Forelimb muscle (tissue), 1 donor: ENCODE measurements at places on chromosomes 6 and 20.

DNA sequence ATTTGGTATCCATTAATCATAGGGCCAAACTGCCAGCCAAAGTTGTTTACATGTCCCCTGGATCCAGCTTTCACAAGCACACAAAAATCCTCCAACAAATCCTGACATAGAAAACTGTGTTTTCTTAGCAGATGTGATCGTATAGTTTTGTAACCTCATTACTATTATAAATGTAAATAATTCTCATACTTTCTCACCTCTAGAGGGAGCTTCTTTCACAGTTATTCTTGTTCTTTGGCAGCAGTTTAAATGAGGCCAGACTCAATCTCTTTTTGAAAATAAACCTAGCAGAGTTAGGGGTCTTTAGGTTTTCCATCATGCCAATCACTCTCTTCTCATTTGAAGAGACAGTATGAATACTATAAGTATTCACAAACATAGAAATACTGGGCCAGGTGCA, 17.0 kb upstream of the ZNF318 start:
- DNase-seq: no peak

DNA sequence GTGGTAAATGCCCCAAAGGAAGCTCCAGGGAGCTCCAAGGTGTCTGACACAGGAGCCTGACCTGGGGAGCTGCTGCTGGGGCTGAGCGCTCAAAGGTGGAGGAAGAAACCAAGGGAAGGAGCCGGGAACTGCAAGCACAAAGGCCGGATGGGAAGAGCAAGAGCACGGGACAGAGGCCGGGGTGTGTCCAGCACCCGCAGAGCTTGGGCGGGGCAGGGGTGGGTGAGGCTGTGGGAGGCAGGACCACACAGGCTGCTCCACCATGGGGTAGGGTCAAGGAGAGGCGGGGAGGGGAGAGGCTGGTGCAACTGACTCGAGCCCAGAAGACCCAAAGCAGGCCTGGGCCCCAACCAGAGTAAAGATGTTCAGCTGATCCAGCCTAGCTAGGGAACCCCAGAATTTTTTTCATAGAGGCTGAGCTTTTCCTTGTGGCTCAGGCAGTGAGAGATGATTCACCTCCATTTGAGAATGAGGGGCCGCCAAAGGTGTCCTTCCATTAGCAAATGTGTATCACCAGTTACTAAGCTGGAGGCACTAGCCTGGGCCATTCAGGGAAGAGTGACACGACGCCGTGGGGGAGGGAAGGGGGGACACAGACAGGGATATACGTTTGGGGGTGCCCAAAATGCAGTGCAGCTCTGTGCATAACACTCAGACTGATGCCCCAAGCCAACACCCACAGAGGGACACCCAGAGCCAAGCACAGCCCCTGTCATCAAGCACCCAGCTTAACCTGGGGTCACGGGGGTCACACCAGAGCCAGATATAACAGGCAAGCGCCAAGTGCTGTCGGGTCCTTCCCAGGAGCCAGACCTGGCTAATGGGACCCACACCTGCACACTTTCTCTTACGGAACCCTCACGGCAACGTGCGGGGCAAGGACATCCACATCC, 21.3 kb upstream of the TLDC2 start:
- no peak for DNase-seq

DNA sequence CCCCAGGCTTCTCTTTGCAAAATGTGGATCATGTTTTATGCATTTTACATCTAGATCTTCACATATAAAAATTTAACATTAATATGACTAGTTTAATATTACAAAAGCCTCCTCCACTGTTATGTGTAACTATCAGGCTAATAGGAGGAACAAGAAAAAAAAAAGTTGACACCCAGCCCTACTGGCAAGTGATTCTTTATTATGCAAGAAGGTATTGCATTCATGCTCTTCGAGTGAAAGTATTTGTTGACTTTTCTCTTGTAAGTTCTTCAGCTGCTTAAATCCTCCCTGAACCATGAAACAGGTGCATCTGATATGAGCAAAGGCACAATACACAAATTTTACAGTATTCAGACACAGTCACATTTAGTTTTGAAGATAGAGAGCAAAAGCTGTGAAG, 716 bp upstream of the HLA-DQB2 start:
- DNase-seq: no peak

DNA sequence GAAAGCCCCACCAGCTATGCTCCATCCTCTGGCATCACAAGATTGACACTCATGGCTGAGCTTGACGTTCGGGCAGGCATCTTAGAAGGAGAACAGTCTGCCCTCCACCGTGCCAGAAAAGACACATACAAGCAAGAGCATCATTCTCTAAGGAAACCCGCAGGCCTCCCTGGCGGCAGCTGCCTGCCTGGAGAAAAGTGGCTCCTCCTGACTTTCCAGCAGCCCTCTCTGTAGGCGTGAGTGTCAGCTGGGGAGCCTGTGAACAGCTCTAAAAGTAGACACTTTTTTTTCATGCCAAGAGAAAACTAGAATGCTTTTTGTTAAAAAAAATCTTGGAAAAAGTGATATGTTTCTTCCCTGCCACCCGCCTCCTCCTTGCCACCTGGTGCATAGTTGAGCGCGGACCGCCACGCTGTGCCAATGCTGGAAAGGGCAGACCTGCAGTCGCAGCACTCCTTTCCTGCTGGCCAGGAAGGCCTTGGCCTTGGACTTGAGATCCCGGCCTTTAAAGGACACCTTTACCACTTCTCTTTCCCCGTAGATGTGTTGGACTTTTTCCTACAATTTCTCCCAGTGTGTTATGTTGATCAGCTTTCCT, 29.7 kb upstream of the INSM1 start:
- no peak for DNase-seq

GRCh38 chr6:82608781-82609180, 245.2 kb downstream of the TPBG start:
- no peak for DNase-seq

- DNase-seq: no peak
Measured at GRCh38 chr6:148304976-148305375, 37.7 kb upstream of the SASH1 start.

GRCh38 chr20:2515203-2515602, 6.5 kb upstream of the ZNF343 start:
- DNase-seq: no peak

GRCh38 chr6:111805511-111806164, 67.6 kb downstream of the FYN start:
- DNase-seq: no peak

DNA sequence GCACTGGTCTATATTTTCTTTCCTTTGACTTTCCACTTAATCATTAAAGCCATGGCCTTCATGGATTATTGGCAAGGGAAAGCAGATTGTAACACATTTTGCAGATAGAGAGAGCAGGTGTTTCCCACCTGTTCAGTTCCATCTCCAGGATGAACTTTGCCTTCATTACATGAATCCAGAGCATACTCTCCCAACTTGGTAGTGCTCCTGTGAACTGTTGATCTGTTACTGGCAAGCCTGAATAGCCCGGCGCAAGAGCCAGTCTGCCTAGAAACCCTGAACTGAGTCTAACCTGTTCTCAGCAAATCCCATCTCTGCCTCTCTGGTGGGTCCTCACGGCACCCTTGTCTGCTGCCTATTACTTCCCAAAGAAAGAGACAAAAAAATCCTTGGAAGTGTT, 210.3 kb downstream of the PLCB1 start:
- DNase-seq: no peak

DNA sequence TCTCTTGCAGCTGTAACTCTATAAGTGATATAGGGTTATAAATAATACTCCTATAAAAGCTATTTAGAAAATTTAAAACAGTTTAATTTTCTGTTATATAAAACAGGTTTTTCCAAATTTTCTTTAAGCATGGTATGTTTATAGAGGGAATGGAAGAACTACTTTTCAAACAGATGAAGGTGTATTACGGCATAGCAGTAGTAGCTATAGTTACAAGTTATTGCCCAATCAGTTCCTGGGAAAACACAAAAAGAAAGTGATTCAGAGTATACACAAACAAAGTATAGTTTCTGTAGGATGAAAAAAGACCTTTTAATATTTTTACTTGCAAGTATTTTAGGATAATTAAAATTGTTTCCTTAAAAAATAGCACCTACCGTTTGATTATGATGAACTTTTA, 9.8 kb downstream of the SLC17A5 start:
- no peak for DNase-seq

- no peak for DNase-seq
Measured at GRCh38 chr6:37491830-37492208, 7.9 kb downstream of the CCDC167 start.

- DNase-seq: no peak
Measured at GRCh38 chr6:134510920-134511319, 193.0 kb upstream of the SGK1 start.

- no peak for DNase-seq
Measured at GRCh38 chr6:94362061-94362864, 942.9 kb upstream of the EPHA7 start.

DNA sequence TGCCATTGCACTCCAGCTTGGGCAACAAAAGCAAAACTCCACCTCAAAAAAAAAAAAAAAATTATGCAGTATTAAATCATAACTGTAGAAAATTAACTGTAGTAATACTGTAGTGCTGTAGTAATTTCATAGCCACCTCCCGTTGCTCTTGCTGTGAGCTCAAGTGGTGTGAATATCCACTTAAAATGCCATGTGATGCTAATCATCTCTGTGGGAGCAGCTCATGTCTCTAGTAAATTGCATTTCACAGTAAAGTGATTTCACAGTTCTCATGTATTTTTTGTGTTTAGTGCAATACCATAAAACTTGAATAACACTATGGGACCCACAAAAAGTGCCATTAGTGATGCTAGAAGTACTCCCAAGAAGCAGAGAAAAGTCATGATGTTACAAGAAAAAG, 14.4 kb upstream of the FAM217A start:
- DNase-seq: no peak

DNA sequence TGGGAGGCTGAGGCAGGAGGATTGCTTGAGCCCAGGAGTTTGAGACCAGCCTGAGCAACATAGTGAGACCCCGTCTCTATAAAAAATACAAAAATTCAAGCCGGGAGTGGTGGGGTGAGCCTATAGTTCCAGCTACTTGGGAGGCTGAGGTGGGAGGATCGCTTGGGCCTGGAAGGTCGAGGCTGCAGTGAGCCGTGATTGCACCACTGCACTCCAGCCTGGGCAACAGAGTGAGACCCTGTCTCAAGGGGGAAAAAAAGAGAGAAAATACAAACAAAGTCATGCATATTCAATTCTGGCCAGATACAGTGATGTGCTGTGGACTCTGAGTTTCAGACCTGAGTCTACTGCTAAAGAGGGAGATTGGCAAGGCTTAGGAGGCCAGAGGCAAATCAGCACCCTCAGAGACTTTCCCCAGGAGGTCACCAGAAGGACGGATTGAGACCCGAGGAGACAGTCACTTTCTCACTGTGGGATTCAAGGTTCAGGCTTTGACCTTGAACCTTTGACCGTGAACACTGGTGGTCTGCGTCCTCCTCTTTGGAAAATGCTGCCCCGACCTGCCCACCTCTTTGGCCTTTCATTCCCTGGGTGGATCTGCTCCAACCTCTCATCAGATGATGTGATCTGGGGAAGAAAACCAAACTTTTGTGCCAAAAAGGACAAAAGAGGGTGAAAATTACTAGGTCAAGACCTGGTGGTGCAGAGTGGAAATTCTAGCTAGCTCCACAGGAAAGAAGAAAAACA, 31.2 kb downstream of the TGM2 start:
- DNase-seq: no peak

DNA sequence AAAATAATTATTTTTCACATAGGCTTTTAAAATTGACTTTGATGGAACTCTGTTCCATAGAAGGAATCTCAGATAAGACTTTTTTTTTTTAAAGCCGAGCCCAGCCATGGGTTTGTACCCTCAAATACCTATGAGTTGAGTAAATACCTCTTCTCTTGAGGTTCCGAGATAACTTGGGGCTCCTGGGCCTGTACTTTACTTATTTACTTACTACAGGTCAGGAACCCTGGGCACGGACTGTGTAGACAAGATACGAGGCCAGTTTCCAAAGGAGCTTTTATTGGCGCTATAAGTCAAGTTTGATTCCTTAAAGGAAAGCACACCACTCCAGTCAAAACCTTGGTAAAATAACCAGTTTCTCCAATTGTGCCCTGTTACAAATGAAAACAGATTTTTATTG, 7.5 kb downstream of the AFG1L start:
- DNase-seq: no peak
